Caco-2 (cell line): ENCODE measurements at places on chromosomes 12 and 14.

DNA sequence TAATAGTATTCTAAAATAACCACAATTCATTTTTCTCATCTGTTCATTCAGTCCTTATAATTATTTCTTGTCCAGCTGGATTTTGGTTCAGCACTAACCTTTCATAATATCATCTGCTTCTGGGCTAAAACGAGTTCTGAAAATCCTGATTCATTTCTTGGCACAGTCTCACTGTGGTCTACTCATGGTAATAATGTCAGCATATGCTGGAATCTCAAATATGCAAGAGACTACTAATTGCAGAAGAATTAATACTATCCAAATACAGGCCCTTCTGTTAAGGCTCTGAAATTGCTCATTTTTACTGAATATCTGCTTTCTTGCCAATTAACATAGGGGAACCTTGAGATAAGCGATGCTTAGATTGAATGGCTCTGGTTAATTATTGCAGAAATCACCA lies 597.1 kb downstream of the RPL10L start:
- DNase-seq: no peak

GRCh38 chr14:91291786-91292405 lies 47.4 kb upstream of the GPR68 start:
- DNase-seq: no peak

DNA sequence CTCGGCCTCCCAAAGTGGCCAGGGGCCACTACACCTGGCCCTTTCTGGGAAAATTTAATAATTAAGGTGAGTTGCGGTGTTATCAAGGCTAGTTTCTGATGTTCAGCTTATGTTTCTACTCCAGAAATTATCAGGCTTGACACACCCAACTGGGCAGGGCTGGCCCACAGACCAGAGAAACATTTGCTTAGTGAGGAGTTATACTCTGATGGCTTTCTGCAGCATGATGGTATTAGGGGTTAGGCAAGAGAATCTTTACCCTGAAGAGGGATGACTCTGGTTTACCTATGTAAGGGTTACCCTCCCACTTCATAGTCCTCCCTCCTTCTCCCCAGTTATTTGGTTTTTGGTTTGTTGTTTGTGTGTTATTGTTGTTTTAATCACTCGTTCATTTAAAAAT lies 24.5 kb upstream of the HECTD1 start:
- no peak for DNase-seq

DNA sequence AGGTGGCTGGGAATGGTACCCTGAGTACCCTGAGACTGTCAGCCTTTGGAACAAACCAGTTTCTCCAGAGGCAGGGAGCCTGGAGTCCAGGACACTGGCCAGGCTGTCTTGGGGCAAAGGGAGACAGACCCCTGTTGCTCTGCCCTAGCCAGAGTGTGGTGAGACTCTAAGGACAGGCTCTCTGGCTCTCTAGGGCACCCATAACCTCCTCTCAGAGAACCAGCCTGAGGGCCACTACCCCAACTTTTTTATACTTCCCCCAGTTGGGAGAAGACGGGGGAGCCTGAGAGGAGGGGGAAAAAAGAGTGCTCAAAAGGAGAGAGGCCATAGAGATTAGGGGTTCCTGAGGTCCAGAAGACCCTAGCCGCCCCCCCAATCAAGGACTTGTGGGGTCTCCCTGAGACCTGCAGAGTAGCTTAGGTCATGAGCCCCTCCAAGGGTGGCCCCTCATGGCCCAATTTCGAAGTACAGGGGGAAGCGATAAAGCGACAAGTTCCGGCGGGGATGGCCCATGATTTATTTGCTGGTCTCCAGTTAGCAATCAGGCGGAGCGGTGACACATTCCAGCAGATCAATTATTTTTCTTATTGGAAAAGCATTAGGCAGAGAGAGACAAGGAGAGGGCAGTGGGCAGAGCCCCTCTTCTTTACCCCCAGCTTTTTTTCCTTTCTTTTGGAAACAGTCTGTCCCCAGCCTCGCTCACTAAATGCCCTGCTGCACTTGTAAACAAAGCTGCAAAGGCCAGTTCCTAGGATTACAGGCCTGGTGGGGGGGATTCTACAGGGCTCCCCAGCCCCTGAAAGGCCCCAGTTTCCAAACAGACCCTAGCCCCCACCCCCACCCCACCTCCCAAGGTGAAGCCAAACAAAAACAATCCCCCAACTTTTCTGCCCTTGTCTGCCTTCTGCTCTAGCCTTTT lies 1.5 kb downstream of the HOXC8 start:
- no peak for DNase-seq

- no peak for DNase-seq
These were observed 382.4 kb downstream of the VRK1 start for GRCh38 chr14:97179573-97179972.

DNA sequence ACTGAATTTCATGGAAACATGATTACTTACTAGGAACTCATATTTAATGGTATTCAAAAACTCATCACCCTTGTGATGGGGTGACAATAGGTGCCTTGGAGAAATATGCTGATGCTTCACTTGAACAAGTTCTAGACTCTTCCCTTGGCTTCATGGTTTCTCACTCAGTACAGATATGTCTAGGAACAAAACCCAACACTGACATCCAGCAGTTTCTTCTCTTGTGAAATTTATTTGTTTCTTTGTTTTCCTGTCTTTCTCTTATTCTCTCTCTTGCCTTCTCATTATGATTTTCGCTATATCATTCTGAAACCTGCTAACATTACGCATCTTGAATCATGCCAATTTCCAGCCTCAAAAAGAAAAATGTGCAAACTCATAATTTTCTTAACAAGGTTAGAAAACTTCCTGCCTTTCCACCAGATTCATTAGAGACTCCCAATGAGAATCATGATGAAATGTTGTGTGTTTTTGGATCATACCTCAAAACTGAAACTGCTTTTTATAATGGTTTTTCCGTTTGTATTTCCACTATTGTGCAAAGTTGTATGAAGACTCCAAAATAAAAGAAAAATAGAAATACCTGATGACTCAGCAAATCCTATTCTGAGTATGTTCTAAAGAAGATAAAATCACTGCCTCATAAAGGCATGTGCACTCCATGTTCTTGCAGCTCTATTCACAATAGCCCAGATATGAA lies 1021.5 kb downstream of the TMEM121 start:
- DNase-seq: no peak

GRCh38 chr12:55061024-55061423 lies 41.2 kb downstream of the NEUROD4 start:
- DNase-seq: no peak

GRCh38 chr12:71935594-71935993 lies 3.1 kb upstream of the TPH2 start:
- no peak for DNase-seq

- no peak for DNase-seq
These were observed 139.9 kb downstream of the AKAP6 start for GRCh38 chr14:32468955-32469354.

GRCh38 chr14:59356767-59357166 lies 108.4 kb downstream of the GPR135 start:
- no peak for DNase-seq
